ENCODE measurements at places on chromosomes 13 and 19. TPM values are rescaled to one million over a fixed set of nuclear protein-coding genes. Genes with fewer than 3 reads are reported as not detected.

- no peak for DNase-seq
Observed at GRCh38 chr13:42964761-42965161, 27.3 kb downstream of the EPSTI1 start.

GRCh38 chr13:51349016-51349415, 9.5 kb downstream of the SERPINE3 start:
- no peak for DNase-seq

DNA sequence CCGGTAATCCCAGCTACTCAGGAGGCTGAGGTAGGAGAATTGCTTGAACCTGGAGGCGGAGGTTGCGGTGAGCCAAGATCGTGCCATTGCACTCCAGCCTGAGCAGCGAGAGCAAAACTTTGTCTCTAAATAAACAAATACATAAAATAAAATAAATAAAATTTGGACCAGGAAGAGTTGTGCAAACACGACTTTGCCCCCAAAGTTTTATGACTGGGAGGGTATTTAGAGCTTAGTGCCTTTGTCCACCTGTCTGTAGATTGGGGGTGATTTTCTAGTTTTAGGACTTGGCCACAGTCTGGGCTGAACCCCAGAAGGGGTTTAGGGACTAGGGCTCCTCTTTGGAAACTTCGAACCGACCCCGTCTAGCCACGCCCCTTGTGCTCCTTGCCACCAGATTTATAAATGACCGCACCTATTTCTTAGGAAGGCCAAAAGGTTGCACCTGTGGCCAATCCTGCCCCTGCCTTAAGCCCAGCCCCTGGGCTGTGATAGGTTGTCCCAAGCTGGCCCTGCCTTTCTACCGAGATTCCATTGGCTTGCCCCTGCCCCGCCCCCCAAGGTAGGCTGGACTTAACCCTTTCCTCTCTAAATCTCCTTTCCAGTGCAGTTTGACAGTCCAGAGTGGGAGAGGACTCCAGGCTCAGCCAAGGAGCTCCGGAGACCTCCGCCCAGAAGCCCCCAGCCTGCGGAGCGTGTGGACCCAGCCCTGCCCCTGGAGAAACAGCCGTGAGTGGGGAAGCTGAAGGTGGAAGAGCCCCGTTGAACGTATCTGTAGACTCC, 5.3 kb downstream of the SHD start:
- no peak for DNase-seq

DNA sequence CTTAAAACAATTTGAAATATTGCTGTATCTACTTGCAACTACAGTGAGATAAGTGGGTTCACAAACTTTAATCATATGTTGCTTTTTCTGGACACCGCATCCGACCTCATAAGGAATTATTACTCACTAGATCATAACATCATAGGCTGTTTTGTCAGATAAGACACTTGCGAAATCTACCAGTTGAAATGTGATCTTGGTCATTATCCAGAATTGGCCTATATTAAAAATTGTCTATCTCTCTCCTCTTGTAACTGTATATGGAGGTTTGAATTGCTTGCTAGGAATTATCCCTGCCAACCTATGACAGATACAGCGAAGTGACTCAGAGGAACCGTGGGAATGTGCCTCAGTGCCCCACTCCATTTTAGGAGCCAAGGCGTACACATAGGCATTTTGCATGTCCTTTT, 117.0 kb upstream of the POSTN start:
- DNase-seq, result no peak

DNA sequence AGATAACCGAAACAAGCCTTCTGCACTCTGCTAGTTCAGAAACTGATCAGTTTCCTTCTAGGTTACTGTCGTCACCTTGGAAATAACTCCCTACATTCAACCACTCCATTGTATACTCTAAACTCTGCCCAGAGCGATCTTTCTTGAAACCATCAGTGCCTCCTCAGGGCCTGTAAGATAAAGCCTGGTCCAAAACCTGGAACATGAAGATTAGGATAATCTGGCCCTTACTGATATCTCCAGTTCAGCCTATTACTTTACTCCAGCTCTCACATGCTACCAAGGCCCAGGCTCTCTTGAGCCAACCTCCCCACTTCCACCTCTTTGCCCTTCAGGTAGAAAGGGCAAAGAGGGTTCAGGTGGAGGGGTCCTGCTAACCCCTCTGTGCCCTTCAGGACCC, 125.3 kb upstream of the RXFP2 start:
- no peak for DNase-seq

- DNase-seq, result no peak
Observed at GRCh38 chr13:111130116-111130508, 15.0 kb downstream of the ARHGEF7 start.

- no peak for DNase-seq
Observed at GRCh38 chr19:12111943-12112637, 28.1 kb downstream of the ZNF20 start.

DNA sequence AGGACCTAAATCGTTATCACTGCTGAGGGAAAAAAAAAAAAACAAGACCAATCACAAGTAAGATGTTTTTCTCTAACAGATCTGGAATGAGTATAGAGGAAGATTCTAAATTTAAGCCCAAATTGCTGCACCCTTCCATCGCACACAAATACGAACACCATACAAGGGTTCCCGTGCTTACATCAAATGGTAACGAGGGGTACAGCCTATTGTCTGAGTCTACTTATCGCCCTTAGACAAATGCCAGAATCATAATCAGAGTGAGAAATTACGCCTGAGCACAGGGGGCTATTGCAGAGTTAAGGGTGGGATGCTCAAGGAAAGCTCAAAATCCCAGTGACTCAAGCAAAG, 603 bp downstream of the ZC3H13 start:
- DNase-seq, result no peak

- DNase-seq, result no peak
Observed at GRCh38 chr13:44904967-44905366, 84.3 kb downstream of the NUFIP1 start.

- no peak for DNase-seq
Observed at GRCh38 chr19:41413947-41414346, 13.2 kb downstream of the B3GNT8 start.

DNA sequence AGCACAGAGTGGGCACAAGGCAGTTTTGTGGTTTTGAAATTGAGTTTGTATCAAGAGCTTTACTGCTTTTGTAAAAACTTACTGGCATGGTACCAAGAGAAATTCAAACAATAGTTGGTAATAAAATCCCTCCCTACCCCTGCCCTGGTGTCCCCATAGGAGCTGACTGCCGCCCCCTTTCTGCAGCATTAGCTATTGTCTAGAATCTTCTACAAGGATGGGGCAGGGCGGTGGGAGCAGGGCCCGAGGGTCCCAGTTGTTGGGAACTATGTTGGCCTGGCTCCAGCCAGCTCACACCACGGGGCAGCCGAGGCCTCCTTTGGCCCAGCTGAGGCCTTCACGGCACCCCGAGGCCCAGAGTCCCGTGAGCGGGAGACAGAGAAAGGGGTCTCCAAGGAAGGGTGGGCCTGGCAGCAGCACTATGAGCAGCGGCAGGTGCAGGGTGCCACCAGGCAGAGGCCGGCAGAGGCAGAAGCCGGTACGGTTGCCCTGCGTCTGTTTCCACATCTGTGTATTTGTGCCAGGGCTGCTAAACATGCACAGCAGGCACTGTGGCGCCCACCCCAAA, 57.9 kb downstream of the KDM4B start:
- DNase-seq, result no peak

- no peak for DNase-seq
Observed at GRCh38 chr13:107835339-107836018, 379.9 kb downstream of the LIG4 start.

DNA sequence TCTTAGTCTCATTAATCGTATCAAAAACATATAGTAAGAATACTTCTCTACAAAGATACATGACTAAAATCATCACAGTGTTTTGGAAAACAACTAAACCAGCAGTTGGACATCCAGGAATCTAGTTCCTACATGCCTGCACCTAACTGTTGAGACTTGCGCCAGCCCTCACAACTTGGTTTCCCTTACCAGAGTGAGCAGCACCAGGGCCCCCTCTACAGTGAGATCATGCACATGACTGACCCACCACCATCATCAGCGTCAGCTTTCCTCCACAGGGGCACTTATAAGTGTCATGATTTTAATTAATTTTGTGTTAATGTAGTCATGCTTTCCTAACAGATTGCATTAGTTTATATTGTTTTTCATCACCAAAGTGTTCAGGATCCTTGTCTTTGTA, 1322.0 kb downstream of the EFNB2 start:
- DNase-seq, result no peak

GRCh38 chr13:98220271-98220791, 43.3 kb upstream of the RNF113B start:
- DNase-seq, result peak; percentile 51

GRCh38 chr13:71611292-71611691, 255.7 kb downstream of the DACH1 start:
- no peak for DNase-seq

GRCh38 chr19:48654299-48655059, 8.5 kb upstream of the CA11 start:
- DNase-seq, result no peak

GRCh38 chr13:63287926-63288325, 1872.3 kb upstream of the PCDH20 start:
- DNase-seq, result no peak

DNA sequence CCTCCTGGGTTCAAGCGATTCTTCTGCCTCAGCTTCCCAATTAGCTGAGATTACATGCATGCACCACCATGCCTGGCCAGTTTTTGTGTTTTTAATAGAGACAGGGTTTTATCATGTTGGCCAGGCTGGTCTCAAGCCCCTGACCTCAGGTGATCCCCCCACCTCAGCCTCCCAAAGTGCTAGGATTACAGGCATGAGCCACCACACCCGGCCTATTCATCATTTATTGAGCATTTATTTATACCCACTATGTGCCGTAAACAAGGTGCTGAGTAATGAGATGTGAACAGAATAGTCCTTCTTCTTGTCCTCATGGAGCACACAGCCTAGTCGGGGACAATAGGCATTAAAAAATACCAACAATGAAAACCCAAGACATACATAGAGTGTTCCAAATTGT, 25.6 kb downstream of the ACTN4 start:
- DNase-seq, result no peak

- DNase-seq, result no peak
Observed at GRCh38 chr19:57615346-57615745, 1.3 kb downstream of the ZNF134 start.

- DNase-seq, result no peak
Observed at GRCh38 chr13:94028650-94029049, 450.8 kb downstream of the DCT start.

DNA sequence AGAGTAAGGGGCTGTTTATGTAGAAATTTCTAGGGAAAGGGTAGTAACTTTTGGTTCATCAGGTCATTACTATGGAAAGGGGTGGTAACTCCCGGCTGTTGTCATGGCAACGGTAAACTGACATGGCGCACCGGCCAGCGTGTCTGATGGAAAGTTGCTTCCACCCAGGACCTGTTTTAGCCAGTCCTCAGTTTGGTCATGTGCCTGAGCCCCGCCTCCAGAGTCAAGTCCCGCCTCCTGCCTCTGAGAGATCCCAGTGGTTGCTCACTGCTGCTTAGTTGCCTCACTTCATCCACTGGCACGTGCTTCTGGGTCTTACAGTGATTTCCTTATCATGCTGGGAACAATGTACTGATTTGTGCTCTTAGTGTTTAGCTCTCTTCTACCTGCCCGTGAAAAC, 455.2 kb upstream of the ZNF507 start:
- no peak for DNase-seq

DNA sequence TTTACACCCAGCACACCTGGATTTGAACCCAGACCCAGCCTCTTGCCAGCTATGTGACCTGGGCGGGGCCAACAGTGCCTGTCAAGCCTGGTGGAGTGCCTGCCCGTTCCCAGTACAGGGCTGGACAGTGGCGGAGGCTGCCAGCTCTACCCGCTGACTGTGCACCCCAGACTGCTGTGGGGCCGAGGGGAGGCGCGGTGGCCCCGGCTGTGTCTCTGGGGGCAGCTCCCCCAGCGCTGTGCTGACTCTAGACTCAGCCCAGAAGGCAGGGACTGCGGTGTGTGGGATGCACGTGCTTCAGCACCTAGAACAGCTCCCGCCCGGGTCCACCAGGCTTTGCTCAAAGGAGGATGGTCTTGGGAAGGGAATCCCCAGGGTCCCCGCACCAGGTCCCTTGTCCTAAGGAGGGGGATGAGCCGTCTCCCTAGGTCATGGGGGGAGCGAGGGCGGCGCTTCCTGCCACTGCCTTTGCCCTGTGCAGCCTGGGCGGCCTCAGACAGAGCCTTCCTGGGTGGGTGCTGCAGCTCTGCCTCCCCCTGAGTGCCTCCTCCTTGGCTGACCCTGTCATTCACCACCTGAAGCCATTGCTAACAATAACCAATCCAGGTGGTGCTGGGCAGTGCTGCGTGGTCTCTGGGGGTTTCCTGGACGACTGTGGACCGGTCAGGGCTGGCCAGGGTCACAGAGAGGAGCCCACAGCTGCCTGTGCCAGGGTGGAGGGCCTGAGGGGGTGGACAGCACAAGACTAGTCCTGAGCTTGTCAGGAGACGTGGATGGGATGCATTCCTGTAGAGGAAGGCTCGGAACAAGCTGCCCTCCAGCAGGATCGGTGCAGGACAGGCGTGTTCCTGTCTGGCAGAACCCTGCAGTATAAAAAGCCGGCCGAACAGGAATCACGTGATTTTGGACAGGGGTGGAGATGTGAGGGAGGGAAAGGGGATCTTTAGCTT, 18.6 kb downstream of the TMEM255B start:
- DNase-seq, result peak; percentile 15

- DNase-seq, result peak; percentile 29
Observed at GRCh38 chr13:28532388-28533124, 37.6 kb upstream of the FLT1 start.

GRCh38 chr13:55302568-55302967, 1838.2 kb upstream of the PRR20A start:
- no peak for DNase-seq

Gene ZNF440
- 16.0 TPM for total RNA-seq

Gene FFAR3
- total RNA-seq, result not detected

Gene MYH14
- 159 TPM for total RNA-seq

Gene GNG8
- total RNA-seq, result not detected

Gene VSTM2B
- total RNA-seq, result not detected

Gene KLK12
- not detected for total RNA-seq

Gene C3
- total RNA-seq, result 262 TPM

Gene MEIOSIN
- not detected for total RNA-seq

Gene FGF21
- not detected for total RNA-seq

Gene ZNF628
- total RNA-seq, result 2.1 TPM

Gene DCLK1
- 11.9 TPM for total RNA-seq

Gene CGB5
- not detected for total RNA-seq

Gene GZMM
- total RNA-seq, result 1.9 TPM

All from thyroid gland (tissue), 4 donors.